ENCODE measurements at places on chromosomes 11 and 22.

DNA sequence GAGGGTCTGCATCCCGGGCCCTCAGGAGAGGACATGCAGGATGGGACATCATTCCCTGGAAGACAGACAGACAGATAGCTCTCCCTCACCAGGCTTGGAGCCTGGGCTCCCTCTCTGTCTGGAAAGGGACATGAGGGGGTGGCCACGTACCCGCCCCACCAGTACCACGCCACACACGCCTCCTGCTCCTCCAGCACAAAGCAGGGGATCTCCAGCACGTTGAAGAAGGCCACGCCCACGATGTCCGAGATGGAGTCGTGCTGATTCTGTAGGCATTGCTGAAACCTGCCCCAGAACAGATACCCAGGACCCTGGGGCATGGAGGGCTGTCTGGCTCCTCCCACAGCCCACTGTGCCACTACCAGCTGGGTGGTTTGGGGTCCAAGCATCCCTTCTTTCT is 2.2 kb downstream of the PLA2G3 start:
- DNase-seq = no peak

GRCh38 chr11:115049796-115050195 is 371.5 kb downstream of the NXPE2 start:
- no peak for DNase-seq

DNA sequence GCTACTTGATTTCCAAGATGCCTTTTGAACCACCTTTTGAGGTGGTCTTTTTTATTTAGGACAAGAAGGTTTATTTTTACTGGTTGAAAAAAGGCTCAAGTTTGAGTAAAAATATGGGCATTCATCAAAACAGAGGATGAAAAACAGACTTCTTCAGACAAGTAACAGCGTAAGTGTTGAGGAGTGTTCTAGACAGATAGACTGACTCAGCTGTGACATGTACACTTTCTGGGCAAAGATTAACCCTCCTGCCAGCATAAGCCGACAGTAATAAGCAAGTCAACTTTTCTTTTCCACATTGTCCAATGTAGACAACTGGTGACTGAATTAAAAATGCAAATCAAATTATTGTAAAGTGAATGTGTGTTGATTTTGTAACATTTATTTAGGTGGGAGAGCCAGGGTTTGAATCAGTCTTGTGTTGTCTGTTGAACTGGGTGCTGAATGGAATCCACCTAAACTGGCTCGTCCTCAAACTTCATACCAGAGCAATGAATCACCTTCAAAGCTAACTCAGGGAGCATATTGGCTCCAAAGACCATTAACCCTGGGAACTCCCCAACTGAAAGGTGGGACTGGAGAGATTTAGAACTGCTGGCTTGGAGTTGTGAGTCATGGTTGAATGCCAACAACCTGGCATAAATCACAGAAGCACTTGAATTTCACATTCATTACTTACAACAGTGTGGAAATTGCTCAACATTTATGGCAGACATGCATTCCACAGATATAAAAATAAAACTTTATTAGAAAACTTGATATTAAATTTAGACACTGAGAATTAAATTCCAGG is 377.0 kb downstream of the ETS1 start:
- DNase-seq = no peak

GRCh38 chr11:33665350-33666106 is 35.1 kb downstream of the C11orf91 start:
- DNase-seq = no peak

DNA sequence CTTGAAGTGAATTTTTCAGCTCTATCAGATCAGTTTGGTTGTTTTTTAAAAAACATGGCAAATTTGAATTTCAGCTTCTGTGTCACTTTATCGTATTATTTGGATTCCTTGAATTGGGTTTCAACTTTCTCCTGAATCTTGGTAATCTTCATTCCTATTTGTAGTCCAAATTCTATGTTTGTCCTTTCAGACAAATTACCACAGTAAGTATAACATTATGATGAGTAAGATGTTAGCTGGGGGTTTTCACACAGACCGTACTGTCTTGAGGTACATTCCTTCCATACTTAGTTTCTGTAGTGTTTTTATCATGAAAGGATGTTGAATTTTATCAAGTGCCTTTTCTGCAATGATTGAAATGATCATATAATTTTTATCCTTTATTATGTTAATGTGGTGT is 28.0 kb downstream of the OR5B17 start:
- DNase-seq = no peak

DNA sequence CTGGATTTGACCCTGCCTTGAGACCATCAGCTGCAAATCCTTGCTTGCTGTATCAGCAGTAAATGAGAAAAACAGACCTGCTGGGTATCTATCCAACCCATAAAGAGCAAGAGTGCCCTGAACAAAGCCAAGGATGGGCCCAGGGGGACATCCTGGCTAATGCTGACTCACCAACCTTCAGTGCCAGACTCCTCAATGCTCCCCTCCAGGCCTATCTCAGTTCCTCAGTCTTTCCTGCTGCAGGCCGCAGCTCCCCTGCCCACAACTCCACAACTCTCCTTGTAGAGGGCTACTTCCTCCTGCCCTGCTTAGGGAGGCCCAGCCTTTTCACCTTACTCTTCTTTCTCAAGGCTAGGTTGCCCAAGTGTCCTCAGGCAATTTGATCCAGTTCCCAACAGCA is 2.6 kb downstream of the LAMTOR1 start:
- DNase-seq = no peak

DNA sequence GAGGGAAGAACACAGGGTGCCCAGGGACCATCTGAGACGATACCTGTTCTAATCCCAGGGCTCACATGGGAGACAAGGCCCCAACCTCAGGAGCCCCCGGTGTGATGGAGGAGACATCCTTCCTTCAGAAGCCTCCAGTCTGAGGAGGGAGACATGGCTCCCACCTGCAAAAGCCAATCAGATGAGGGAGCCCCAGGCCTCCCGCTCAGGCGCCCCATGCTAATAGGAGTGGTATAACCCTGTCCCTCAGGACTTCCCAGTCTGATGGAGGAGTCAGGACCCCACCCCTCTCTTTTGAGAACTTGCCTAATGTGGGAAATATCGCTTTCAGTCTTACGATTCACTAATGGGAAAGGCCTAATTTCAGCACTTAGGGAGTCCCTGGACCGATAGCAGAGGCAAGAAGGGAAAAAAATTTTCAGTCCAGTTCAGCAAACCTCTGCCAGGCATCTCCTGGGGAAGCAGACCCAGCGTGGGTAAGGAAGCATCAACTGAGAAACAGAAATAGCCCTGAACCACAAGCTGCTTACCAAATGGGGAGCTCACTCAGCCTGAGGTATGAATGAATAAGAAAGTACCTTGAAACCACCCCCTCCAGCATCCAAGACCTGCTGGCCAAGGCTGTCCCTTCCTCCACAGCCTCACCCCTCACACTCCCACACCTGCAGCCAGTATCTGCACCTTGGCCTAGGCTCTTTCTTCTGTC is 5.9 kb downstream of the ARRB1 start:
- no peak for DNase-seq

DNA sequence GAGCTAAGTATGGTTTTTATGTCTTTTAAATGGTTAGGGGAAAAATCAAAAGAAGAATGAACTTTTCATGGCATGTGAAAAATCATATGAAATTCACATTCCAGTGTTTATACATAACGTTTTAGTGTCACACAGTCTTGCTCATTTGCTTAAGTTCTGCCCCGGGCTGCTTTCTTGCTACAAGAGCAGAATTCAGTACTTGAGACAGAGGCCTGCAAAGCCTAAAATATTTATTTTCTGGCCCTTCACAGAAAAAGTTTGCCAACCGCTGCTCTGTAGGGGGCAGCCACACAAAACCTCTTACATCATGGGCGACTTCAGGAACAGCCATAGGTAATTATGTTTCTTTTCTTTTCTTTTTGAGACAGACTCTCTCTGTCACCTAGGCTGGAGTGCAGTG is 1.0 kb upstream of the ATG2A start:
- DNase-seq = no peak

DNA sequence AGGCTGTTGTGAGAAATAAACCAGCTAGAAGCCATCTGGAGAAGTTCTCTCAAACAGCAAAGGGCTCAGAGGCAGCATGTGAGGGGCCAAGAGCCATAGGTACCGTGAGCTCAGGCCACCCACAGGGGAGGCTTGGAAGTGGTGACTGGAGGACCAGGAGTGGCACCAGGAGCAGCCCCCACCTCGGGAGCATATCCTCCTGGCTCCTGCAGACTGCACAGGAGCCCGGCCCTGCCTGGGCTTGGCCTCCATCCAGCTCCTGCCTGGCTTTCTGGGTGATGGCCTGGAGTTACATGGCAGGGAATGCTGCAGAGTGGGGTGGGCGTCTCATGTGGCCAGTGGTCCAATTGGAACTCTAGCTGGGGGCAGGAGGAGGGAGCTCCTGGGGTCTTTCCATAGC is 4.2 kb upstream of the MPPED1 start:
- DNase-seq = no peak

- no peak for DNase-seq
Measured at GRCh38 chr11:16434036-16434435, 77.7 kb upstream of the SOX6 start.

GRCh38 chr11:111736621-111737443 is 29.4 kb downstream of the PPP2R1B start:
- no peak for DNase-seq

DNA sequence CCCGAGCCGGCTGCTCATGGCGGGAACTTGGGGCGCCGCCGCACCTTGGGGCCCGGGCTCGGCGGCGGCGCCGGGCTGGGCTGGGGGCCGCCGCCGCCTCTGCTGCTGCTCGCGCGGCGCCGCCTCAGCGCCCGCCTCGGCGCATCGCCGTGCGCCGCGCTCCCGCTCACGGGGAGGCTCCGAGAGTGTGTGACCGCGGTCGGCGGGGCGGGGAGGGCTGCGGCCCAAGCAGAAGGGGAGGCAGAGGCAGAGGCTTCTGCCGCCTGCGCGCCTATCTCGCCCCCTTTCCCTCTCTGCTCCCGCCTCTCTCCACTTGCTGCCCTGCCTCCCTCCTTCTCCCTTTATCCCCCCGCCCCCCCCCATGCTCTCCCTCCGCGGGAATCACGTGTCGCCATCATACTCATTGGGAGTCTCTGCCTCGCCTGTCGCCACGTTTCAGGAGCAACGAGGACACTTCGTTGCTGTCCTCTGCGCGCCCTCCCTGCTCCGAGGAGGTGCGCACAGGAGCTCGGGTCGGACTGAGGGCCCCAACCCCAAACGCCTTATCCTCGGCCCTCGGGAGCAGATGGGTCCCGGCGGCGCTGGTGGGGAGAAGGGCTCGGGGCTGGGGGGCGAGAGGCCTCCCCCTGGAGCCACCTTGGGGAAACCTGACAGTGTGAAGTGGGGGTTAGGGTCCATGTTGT is at the start of gene GUCY1A2:
TSS of gene GUCY1A2 (minus strand) at position 258 of the 683 bp plus-strand sequence. CDS start 421 bp downstream, outside the sequence.
- DNase-seq = no peak

GRCh38 chr22:36492109-36492508 is 10.7 kb upstream of the TXN2 start:
- DNase-seq = no peak

- no peak for DNase-seq
Measured at GRCh38 chr11:31106326-31106725, 263.2 kb downstream of the DCDC1 start.

DNA sequence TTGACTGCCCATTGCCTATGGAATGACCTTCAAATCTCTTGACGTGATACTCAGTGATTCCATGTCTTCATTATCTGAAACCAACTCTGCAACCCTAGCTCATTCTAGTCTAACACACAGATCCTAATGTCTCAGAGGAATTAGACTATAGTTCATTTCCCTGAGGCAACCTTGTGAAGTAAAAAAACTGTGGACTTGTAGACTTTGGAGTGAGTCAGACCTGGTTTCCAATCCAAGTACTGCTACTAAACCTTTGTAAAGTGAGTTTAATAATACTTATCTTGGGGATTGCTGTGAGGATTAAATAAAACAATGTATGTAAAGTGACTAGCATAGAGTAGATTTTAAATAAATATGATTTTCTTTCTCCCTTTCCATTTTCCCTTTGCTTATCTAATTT is 226.1 kb downstream of the BLID start:
- DNase-seq = no peak

GRCh38 chr11:62669420-62670161 is 1.9 kb upstream of the UQCC3 start:
- no peak for DNase-seq

DNA sequence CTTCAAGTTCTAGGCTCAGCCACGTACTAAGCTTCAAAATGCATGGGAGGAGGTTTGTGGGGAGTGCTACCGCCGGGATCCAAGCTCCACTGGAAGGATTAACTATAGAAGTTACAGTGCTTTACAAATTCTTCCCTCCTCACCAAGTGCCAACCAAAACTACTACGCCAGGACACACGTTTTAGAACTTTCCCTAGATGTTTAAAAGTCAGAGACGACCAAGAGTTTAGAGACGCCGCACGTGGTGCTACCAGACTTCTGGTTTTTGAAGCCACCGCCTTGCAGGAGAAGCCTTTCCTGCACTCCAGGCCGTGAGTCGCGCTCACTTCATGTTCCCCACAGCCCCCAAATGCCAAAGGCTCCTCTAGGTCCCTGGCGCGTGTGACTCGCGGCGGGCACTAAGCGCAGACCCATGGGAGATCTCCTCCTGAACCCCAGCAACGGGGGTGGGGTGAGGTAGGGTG is 734 bp downstream of the SNU13 start:
- no peak for DNase-seq

GRCh38 chr11:77561257-77561656 is 28.5 kb upstream of the AQP11 start:
- no peak for DNase-seq

- DNase-seq = no peak
Measured at GRCh38 chr22:20552443-20553401, 45.3 kb downstream of the MED15 start.

GRCh38 chr11:46003572-46003971 is 81.1 kb downstream of the LARGE2 start:
- no peak for DNase-seq

GRCh38 chr11:25755918-25756584 is 575.9 kb upstream of the ANO3 start:
- DNase-seq = no peak

- no peak for DNase-seq
Measured at GRCh38 chr11:65640483-65641296, 2.8 kb downstream of the SIPA1 start.

DNA sequence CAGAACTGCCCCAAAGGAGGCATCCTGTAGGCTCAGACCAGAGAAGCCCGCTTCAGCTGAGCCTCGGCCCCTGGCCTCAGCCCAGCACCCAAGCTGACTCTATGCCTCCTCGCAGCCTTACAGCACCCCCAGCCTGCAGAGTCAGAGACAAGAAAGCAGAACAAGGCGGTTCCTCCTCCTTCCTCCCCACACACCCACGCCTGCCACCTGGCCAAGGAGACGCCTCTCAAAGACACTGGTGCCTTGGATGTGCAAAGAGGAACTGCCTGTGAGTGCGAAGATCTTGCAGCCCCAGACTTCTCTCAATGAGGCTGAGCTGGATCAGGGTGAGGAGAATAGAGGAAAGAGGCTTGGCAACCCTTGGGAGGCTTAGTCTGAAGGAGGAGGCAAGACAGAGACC is 60.2 kb downstream of the PDE2A start:
- DNase-seq = no peak

DNA sequence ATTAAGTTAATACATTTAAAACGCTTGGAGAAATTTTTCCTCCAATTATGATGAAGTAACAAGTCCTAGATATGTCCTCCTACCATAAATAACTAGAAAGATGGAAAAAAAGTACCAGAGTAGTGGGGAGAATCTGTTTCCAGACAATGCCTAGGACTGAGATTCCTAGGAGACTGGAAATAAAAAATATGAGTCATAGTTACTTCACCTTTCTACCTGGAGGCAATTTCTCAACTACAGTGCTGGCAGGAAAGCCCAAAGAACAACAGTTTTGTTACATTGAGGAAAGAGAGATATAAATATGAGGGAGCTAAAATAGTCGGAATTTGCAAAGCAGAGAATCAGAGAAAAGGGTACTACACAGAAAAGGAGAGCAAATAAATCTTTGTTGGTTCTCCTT is 202.1 kb upstream of the ARHGAP42 start:
- no peak for DNase-seq

Data from stimulated activated CD4-positive, alpha-beta T cell treated with anti-CD3 and anti-CD28 coated beads, TNF-alpha, amount 100 ng/mL, for 1 hour (primary cell).